ENCODE measurements at places on chromosomes 16 and 17.

DNA sequence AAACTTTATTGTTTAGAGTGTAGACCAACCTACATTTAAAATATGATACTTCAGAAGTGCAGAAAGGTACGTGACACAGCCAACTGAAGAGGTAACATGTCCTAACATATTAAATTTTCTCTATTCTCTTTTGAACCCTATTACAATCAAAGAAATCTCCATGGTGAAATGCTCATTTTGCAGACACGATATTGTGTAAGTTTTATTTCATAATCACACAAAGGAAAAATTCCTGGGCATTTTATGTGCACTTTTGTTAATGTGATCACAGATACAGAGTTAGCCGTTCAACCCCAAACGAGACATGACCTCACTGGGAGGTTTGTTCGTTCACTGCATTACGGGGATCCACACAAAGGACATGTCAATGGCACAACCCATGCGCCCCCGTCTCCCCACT is 21.8 kb downstream of the KCNJ16 start:
- DNase-seq, result no peak

DNA sequence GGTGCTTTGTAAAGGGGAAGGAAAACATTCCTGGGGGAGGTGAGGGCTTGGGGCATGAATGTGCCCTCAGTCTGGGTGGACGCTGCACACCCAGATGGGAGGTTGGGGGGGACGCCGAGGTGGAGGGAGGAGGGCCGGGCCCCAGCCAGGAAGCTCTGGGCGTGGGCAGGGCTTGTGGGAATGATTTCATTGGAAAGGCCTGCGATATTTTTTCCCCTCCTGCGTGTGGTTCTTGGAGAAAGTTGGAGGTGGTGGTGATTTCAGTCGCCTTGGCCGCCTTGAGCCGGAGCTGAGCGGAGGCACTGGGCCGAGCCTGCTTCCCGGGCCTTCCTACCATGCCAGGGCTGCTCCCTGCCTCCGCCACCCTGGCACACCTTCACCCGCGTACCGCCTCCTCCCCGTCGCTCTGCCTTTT is 26.4 kb upstream of the CLEC18A start:
- DNase-seq, result no peak

DNA sequence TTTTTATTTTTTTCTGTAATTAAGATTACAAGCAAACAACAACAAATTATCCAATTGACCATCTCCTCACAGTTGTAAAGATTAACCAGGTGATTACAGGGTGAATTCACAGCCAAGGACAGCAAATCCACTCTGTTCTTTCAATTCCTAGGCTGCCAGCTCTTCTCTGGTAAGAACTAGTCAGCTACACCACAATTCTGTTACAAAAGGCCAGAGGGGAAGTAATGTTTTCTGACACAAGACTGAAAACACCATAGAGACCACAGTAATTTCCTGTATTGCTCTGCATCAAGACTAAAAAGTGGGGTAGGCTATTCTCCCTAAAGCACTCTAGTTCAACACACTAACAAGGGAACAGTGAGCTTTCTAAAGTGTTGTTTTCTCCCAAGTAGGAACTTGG is 10.6 kb downstream of the CA10 start:
- no peak for DNase-seq

GRCh38 chr17:63819131-63819530 is 8.1 kb upstream of the PSMC5 start:
- no peak for DNase-seq

GRCh38 chr16:68756239-68756915 is 19.3 kb downstream of the CDH1 start:
- DNase-seq, result no peak

- DNase-seq, result no peak
Observed at GRCh38 chr17:47207143-47208067, 1.7 kb upstream of the MYL4 start.

- DNase-seq, result no peak
Observed at GRCh38 chr16:5011637-5012036, 22.1 kb downstream of the NAGPA start.

DNA sequence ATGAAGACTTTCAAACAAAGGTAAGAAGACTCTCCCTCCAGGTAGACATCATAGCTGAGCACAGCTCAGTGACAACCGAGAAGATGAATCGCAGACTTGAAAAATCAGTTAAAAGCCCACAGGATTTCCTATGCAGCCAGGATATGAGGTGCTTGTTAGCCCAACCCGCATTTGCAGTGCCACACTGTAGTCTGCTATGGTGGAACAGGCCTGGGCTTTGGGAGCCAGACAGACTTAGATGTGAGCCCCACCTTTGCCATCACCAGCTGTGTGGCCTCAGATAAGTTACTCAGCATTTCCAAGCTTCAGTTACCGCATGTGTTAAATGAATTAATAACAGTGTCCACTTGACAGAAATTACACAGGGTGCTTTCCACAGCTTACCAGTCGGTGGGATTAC is 204.4 kb upstream of the HS3ST3A1 start:
- DNase-seq, result no peak

- no peak for DNase-seq
Observed at GRCh38 chr17:7992516-7992915, 9.9 kb upstream of the GUCY2D start.

GRCh38 chr17:57401556-57402488 is 145.5 kb downstream of the MSI2 start:
- no peak for DNase-seq

- DNase-seq, result no peak
Observed at GRCh38 chr17:72525225-72526015, 404.6 kb downstream of the SOX9 start.

DNA sequence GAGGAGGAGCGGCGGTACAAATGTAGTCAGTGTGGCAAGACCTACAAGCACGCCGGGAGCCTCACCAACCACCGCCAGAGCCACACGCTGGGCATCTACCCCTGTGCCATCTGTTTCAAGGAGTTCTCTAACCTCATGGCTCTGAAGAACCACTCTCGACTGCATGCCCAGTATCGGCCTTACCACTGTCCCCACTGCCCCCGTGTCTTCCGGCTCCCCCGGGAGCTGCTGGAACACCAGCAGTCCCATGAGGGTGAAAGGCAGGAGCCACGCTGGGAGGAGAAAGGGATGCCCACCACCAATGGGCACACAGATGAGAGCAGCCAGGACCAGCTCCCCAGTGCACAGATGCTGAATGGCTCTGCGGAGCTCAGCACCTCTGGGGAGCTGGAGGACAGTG is 2.8 kb downstream of the ZNF646 start:
- no peak for DNase-seq

GRCh38 chr17:48297825-48298224 is 132.2 kb downstream of the SKAP1 start:
- no peak for DNase-seq

GRCh38 chr16:15521758-15522509 is 87.5 kb downstream of the BMERB1 start:
- DNase-seq, result no peak

- DNase-seq, result no peak
Observed at GRCh38 chr16:70682239-70683145, 3.4 kb downstream of the MTSS2 start.

GRCh38 chr17:76643553-76644148 is at the start of gene ST6GALNAC1:
ST6GALNAC1 (minus strand) TSS chr17:76643757; CDS start chr17:76643638, 119 bp downstream.
- DNase-seq, result no peak

GRCh38 chr17:1907909-1908698 is 78.3 kb downstream of the RPA1 start:
- no peak for DNase-seq

GRCh38 chr17:78920528-78920927 is 4.7 kb downstream of the TIMP2 start:
- no peak for DNase-seq

DNA sequence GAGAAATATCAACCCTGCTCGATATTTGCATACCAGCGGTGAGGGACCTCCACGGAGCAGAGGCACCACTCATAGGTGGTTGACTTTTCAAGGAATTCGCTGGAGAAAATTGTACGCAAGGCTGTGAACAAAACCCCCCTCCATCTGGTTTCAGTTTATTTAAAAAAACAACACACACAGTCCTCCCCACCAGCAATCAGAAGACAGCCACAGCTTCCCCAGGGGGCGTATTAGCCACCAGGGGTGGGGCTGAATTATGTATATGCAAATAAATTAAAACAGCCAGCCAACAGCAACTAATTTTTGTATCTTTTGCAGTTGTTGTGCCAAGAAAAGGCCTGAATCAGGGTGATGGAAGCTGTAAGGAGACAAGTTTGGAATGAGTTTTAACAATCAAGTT is 5.9 kb upstream of the HSD11B2 start:
- no peak for DNase-seq

GRCh38 chr17:57568340-57568739 is 176.8 kb downstream of the CCDC182 start:
- DNase-seq, result no peak
